T-cell (primary cell): ENCODE measurements at places on chromosomes 6 and 20. TPM values are rescaled to one million over a fixed set of nuclear protein-coding genes. Genes with fewer than 3 reads are reported as not detected.

Gene BTN3A1
- total RNA-seq: 259 TPM

DNA sequence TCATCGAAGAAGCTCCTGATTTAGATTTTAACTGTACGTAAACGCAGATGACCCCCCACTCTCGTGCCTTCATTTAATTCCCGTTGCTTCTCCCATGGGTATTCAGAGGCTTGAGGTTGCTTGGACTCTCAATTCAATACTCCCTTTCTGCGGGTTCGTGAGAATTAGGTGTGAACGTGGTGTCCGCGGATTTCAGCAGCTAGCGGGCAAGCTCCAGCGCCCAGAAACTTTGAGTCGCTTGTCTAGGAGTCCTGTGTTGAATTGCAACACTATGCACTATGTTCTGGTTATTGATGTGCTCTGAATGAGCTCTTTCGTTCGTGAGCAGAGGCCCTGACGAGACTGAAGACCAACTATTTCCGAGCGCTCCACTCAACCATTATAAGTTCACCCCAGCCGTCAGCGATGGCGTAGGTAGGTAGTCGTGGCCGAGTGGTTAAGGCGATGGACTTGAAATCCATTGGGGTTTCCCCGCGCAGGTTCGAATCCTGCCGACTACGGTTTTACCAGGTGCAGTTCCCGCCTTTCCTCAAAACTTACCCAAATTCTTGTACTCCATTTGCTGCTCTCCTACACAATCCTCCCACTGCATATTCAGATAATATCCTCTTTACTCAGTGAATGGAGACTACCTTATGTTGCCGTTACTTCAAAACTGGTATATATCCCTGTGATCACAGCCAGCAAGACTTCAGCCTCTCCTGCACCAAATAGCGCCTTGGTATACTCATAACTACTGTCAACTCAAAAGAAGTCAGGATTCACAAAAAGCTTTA lies 72.6 kb upstream of the ZNF184 start:
- no peak for DNase-seq

- DNase-seq: no peak
These were observed 89.3 kb upstream of the BTN3A2 start for GRCh38 chr6:26275663-26276062.

Gene GNAS-AS1
- 1.5 TPM for total RNA-seq

DNA sequence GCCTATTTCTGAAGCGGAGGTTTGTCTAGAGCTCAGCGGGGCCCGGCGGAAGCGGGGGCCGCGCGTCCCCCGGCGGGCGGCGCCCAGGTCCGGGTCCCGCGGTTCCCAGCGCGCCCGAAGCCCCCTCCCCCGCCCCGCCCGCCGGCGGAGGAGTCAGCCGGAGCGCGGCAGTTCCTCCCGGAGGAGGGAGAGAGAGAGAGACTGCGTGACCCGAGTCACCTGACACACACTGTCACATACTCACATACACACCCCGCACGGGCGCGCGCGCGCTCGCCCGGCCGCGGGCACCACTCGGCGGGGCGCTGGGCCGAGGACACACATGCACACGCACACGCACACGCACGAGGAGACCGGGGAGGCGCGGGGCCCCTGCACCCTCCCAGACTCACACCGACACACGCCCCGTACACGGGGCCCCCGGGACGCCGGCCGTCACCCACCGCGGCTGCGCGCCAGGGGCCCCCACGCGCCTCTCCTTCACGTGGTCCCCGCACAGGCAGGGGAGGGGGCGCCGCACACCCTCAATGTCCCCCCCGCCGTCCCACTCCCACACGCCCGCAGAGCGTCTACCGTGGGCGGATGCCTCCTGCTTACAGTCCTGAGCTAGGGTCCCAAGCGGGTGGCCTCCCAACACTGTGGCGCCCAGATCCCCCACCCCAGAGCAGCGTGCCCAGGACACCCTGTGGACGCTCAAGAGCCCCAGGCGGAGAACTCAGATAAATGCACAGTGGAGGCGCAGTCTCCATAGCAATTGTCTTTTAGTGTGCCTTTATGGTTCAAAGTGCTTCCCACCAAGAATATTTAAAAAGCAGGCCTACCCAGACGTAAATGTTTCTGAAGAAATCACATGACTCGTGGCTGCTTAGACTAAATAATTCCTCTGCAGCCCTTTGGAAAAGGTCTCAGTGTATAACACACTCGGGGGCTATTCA lies at the start of gene RRAGD:
Gene RRAGD (minus strand): TSS at position 203 of the 935 bp plus-strand sequence. CDS start 280 bp downstream, outside the sequence.
- DNase-seq: peak; percentile 49

DNA sequence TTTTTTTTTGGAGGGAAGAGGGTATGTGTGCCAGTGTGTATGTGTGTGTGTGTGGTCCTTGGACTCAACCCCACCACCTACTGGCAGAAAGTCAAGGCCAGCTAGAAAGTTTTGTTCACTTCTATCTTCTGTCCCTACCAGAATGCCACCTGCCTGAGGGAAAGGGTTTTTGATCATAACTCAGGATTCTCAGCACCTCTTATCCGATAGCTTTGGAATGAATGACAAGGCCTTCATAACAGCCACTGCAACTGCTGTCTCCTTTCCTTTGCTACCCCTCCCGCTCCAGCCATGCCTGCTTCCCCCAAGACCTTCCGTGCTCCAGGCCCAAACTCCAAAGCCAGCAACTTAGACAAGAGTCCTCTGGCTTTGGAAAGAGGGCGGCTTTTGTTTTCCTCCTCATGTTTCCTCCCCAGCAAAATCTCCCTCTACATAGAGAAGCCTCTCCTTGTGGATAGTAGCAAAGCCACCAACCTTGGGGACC lies 18.7 kb downstream of the BTN3A1 start:
- no peak for DNase-seq

Gene LINC00237
- not detected for total RNA-seq

Gene CGA
- total RNA-seq: not detected

Gene ZNF217
- 87.5 TPM for total RNA-seq

Gene LHFPL5
- not detected for total RNA-seq

Gene FOXC1
- total RNA-seq: 0.09 TPM

DNA sequence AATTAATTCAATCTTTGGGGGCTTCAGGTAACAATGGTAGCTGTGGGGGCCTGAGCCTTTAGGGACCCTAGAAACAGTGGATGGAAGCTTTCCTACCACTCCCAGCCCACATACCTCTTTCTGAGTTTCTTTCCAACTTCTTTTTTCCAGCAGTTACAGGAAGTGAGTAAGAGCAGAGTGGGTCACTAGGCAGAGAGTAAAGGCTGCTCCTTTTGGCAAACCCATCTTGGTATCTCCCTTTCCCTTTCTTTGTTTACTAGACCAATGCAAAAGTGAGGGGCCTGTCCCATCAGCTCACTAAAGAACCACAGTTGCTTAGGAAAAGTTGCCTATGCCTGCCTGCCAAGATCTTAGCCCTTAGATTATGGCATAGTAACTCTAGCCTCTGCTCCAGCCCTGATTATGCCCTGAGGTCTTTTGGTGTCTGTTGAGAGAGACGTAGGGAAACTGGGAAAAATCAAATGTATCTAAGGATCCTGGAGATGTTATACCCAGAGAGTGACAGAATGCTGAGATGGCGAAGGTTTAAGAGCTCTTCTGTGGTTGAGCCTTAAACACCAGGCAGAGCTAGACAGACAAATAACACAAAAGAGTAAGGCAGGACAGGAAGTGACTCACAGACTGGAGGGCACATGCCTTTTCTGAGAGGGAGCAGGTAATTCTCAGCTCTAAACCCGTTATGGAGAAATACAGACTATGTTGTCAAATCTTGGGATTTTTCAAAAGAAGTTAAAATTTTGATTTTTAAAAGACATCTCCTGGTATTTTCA lies 31.3 kb downstream of the TRMT6 start:
- DNase-seq: no peak

- DNase-seq: no peak
These were observed 85.4 kb downstream of the NDUFAF5 start for GRCh38 chr20:13870170-13870748.

- no peak for DNase-seq
These were observed 78.8 kb upstream of the ARID1B start for GRCh38 chr6:156698239-156699016.

Gene IER3
- total RNA-seq: 15.4 TPM

Gene ZNF341
- 4.6 TPM for total RNA-seq

DNA sequence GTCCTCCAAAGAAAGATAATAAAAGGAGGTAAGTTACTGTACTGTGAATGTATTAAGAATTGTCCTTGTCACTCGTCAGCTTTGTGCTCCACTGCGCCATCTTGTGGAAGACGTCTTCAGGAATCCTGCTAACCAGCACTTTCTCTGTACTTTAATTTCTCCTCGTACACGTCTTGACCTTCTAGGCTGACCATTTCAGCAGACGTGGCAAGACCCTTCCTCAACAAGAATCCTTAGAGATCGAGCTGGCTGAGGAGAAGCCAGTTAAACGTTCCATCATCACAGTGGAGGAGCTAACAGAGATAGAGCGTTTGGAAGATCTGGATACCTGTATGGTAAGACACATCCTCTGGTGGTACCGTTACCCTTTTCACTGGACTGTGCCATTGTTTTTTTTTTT lies 95.5 kb upstream of the SCGN start:
- peak; percentile 76 for DNase-seq

DNA sequence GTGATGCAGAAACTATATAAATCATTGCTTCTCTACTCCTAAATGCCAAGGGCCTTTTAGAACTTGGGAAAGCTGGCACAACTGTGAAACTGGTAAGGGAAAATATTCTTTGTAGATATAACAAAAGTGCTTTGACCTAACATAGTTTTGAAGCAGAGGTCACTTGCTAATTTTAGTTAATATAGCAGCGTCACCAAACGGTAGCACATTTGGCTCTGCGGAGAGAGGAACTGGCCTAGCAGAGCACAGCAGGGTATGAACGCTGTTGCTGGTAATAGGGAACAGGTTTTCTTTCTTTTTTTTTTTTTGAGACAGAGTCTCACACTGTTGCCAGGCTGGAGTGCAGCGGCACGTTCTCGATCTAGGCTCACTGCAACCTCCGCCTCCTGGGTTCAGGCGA lies 67.4 kb downstream of the ECT2L start:
- no peak for DNase-seq

GRCh38 chr20:37185686-37186085 lies 6.3 kb upstream of the MROH8 start:
- DNase-seq: no peak

DNA sequence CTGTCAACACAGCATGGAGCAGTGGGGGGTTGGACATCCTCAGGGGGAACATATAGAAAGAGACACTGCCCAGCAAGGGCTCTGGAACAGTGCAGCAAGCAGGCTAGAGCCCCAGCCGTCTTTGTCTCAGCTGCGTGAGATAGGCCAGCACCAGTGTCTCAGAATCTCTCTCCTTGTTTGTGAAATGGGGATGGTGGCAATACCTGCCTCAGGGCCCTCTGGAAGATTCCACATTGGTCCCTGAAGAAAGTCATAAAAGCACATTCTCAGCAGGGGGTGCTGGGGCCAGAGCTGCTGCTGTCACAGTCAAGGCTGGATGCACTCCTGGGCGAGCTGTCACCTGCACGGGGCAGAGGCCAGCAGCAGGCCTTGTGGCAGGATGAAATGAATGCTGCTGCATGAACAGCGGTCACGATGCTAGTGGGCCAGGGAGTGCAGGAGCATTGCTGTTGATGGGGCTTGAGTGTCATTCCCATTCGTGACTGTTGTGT lies 121.7 kb downstream of the SYCP2 start:
- DNase-seq: no peak

Gene NKX2-4
- not detected for total RNA-seq

DNA sequence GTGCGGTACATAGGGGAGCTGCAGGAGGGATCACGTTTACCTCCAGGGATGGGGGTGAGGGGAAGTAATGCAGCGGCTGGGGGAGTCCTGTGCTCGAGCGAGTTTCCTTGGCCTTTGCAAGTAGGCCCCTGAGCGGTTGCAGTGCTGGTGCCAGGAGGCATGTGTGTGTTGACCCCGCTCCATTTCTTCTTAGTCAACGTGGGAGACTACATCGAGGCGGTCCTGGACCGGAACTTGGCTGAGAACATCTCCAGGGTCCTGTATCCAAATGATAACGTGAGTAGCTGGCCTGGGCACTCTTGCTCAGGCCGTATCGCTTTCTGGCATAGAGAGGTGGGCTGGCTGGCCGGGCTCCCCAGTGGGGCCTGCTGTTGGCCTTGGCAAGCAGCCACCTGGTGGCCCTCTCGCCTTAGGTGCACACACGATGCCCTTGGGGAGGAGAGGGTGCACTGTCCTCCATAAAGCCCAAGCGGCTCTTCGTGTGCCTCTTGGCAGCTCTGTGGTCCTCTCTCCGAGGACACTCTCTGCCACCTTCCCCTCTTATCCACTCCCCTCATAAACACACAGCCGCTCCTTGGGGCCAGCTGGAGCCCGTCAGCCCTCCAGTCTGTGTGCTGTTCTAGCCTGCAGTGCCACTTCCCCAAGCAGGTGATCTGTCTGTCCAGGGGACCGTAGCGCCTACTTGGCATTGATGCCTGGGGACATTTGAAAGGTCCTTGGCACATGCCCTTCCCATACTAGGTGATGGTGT lies 29.3 kb downstream of the PYGB start:
- DNase-seq: no peak

Gene TTK
- total RNA-seq: 1.2 TPM

DNA sequence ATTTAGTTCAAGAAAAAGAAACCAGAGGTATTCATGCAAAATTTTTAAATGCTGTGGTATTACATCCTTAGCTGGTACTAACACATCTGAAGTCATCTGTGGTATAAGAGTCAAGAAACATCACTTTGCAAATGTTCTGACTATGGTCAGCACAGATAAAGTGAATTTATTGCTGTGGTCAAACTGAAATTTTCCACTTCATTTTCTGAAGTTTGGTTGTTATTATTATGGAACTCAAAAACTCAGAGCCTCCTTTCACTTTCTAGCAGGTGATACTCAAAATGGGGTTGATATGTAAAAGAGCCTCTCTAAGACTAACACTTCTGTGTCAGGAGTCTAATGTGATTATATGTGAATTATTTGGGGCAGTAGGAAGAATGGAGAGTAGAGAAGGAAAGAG lies 257.8 kb downstream of the RNGTT start:
- no peak for DNase-seq

DNA sequence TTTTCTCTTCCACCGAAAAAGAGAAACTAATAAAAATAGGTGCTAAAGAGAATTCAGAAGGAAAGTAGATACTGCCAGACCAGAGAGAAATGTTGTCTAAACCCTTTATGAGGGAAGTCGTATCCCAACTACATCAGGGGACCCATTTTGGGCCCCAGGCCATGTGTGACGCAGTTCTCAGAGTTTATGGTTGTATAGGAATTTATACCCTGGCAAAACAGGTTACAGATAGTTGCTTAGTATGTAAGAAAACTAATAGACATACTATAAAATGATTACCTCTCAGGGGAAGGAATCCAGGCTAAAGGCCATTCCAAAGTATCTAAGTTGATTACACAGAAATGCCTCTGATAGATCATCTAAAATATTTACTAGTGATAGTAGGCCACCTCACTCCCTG lies 28.6 kb upstream of the SLC52A3 start:
- no peak for DNase-seq

Gene FUT9
- total RNA-seq: not detected

Gene TP53TG5
- not detected for total RNA-seq

Gene PPP1R14C
- total RNA-seq: not detected

- no peak for DNase-seq
These were observed 29.8 kb downstream of the SLC13A3 start for GRCh38 chr20:46621492-46621891.

Gene ADGRG6
- 0.51 TPM for total RNA-seq

GRCh38 chr20:4183361-4183760 lies 168.0 kb upstream of the RNF24 start:
- DNase-seq: no peak
